Activated CD4-positive, alpha-beta T cell treated with anti-CD3 and anti-CD28 coated beads, Interleukin-2, amount 10 ng/mL, durations not matched to agents 24 days and 14 days (primary cell): ENCODE measurements at places on chromosomes 6 and 20. TPM values are rescaled to one million over a fixed set of nuclear protein-coding genes. Genes with fewer than 3 reads are reported as not detected.

The GHRH gene
- total RNA-seq = not detected in 2 replicates

The SLC4A11 gene
- total RNA-seq = 1.9 and 2.4 TPM in 2 replicates

The CASS4 gene
- total RNA-seq = 2.8 and 3.1 TPM in 2 replicates

The CABLES2 gene
- total RNA-seq = 13.1 and 13.5 TPM in 2 replicates

The HRH3 gene
- total RNA-seq = not detected in 2 replicates

The TMC2 gene
- not detected in 2 replicates for total RNA-seq

The CDH4 gene
- not detected in 2 replicates for total RNA-seq

The MAP3K7 gene
- 31.8 TPM in 2 replicates for total RNA-seq

The UBE2J1 gene
- 31.6 and 33.5 TPM in 2 replicates for total RNA-seq

The SPAG4 gene
- total RNA-seq = 3.5 and 5.2 TPM in 2 replicates

The RHAG gene
- not detected in 2 replicates for total RNA-seq

The KHDC1L gene
- total RNA-seq = not detected in 2 replicates

The MEP1A gene
- not detected in 2 replicates for total RNA-seq

The EDN3 gene
- not detected in 2 replicates for total RNA-seq

The KCNQ2 gene
- total RNA-seq = 0.26 TPM in 1 of 2 replicates, not detected in the other

The PNLDC1 gene
- 0.40 and 0.97 TPM in 2 replicates for total RNA-seq

GRCh38 chr6:15804164-15805154 is 141.6 kb upstream of the DTNBP1 start:
- no peaks in the 10 kb centered on the region for H3K4me1 ChIP-seq
- H3K27me3 ChIP-seq = peaks cover 3% of the 10 kb centered on the region
- no peak overlapping the region for H3K4me3 ChIP-seq
- H3K36me3 ChIP-seq = no peaks in the 10 kb centered on the region

- peaks cover 9% of the 10 kb centered on the region for H3K27me3 ChIP-seq
- H3K36me3 ChIP-seq = no peaks in the 10 kb centered on the region
- no peak overlapping the region for H3K4me3 ChIP-seq
Measured at GRCh38 chr6:35448191-35448590, 3.9 kb upstream of the FANCE start.

GRCh38 chr6:14320332-14320731 is 202.8 kb downstream of the CD83 start:
- no peak overlapping the region for H3K4me3 ChIP-seq
- H3K27ac ChIP-seq = no peak overlapping the region
- DNase-seq = no peak

GRCh38 chr6:161104966-161105365 is 113.4 kb downstream of the MAP3K4 start:
- peaks cover 8% of the 10 kb centered on the region for H3K4me1 ChIP-seq
- no peak for DNase-seq
- no peaks in the 10 kb centered on the region for H3K27me3 ChIP-seq

GRCh38 chr6:49513153-49513989 is 13.6 kb downstream of the GLYATL3 start:
- no peak overlapping the region for H3K4me3 ChIP-seq
- H3K4me1 ChIP-seq = no peaks in the 10 kb centered on the region
- peaks cover 21% of the 10 kb centered on the region for H3K27me3 ChIP-seq
- no peak for DNase-seq
- H3K36me3 ChIP-seq = no peaks in the 10 kb centered on the region
- H3K27ac ChIP-seq = no peak overlapping the region

DNA sequence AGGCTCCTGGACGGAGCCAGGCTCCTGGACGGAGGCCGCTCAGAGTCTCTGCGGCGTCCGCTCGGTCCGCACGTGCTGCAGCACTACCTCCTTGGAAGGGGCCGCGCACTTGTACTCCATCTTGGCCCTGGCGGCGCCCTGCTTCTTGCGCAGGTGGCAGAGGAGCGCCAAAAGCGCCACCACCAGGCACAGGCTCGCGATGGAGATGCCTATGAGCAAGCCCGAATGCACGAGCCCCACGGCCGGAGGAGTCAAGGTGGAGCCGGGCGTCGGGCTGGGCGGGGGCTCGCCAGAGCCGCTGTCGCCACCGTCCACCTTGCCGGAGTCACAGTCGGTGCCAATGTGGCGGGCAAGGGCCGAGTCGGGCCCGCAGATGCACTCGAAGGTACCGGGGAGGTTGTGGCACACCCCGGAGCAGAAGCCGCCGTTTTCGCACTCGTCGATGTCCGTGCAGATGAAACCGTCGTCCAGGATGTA is 1.7 kb downstream of the THBD start:
- no peaks in the 10 kb centered on the region for H3K36me3 ChIP-seq
- no peak overlapping the region for H3K4me3 ChIP-seq
- H3K4me1 ChIP-seq = peaks cover 4% of the 10 kb centered on the region
- H3K27ac ChIP-seq = no peak overlapping the region

GRCh38 chr6:87832025-87832825 is 130.2 kb upstream of the AKIRIN2 start:
- no peaks in the 10 kb centered on the region for H3K36me3 ChIP-seq
- peaks cover 9% of the 10 kb centered on the region for H3K4me1 ChIP-seq
- H3K27me3 ChIP-seq = peaks cover 2% of the 10 kb centered on the region
- DNase-seq = peak; percentile 61
- peak overlapping the region; percentile 86 for H3K4me3 ChIP-seq
- peak overlapping the region; percentile 62 for H3K27ac ChIP-seq

- no peaks in the 10 kb centered on the region for H3K4me1 ChIP-seq
- H3K27ac ChIP-seq = no peak overlapping the region
- H3K4me3 ChIP-seq = no peak overlapping the region
- no peak for DNase-seq
- H3K36me3 ChIP-seq = no peaks in the 10 kb centered on the region
- H3K27me3 ChIP-seq = no peaks in the 10 kb centered on the region
Measured at GRCh38 chr6:48670546-48670945, 559.5 kb upstream of the PTCHD4 start.

DNA sequence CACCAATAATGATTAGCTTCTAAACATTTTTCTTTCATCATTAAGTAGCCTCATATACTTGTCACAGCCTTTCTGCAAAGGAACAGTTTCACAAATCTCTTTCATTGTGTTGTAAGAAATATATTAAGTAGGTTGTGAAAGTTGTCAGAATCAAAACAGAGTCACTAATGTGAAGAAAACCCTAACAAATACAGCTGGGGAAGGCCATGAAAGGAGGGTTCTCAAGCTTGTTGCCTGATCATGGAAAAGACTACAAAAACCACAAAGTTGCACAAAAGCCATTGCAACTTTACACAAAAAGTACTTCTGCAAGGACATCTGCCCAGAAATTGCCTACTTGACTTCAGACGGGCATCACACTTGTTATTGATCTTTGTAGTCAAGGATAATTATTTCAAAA is 216.1 kb downstream of the ALDH8A1 start:
- H3K36me3 ChIP-seq = no peaks in the 10 kb centered on the region
- H3K4me3 ChIP-seq = no peak overlapping the region
- peaks cover 11% of the 10 kb centered on the region for H3K27me3 ChIP-seq
- no peak for DNase-seq

DNA sequence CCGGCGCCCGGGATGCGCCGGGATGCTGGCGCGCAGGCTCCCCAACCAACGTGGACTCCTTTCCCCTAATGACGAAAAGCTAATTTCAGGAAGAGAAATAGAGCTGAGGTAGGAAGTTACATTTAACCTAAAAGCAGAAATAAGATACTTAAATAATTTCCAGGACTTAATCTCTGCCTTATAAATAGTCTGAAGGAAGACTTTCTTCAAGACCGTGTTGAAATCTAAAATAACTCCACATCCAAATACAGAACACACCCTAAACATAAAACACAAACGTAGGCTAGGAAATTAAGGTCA is 1.3 kb downstream of the ASF1A start:
- H3K4me3 ChIP-seq = peak overlapping the region; percentile 90
- H3K27ac ChIP-seq = peak overlapping the region; percentile 92
- DNase-seq = no peak
- H3K27me3 ChIP-seq = no peaks in the 10 kb centered on the region
- peaks cover 29% of the 10 kb centered on the region for H3K36me3 ChIP-seq
- H3K4me1 ChIP-seq = peaks cover 53% of the 10 kb centered on the region

DNA sequence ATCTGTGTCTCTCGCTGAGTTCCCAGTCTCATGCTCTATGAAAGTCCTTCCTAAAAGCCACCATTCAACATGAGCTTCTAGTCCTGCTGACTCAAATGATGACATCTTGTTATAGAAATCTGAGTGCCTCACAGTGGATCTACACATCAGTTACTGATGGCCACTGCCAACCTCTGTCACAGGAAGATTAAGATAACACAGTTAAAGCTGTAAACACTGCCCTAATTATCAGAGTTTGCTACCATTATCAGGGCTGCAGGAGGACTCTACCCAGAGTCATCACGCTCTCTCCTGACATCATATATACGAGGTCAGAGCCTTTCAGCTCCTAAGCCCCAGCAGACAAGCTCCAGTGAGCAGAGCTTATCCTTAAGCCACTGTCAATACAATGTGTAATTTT is 63.2 kb downstream of the HIVEP2 start:
- H3K27me3 ChIP-seq = no peaks in the 10 kb centered on the region
- peak; percentile 48 for DNase-seq
- no peak overlapping the region for H3K27ac ChIP-seq
- peaks cover 57% of the 10 kb centered on the region for H3K4me1 ChIP-seq

GRCh38 chr6:47490676-47491075 is 13.1 kb downstream of the CD2AP start:
- no peak overlapping the region for H3K4me3 ChIP-seq
- no peak for DNase-seq
- peaks cover 9% of the 10 kb centered on the region for H3K4me1 ChIP-seq
- H3K27ac ChIP-seq = no peak overlapping the region
- H3K27me3 ChIP-seq = no peaks in the 10 kb centered on the region

GRCh38 chr6:73901986-73902385 is 206.0 kb downstream of the CD109 start:
- H3K4me3 ChIP-seq = no peak overlapping the region
- H3K4me1 ChIP-seq = no peaks in the 10 kb centered on the region
- no peaks in the 10 kb centered on the region for H3K36me3 ChIP-seq
- H3K27me3 ChIP-seq = no peaks in the 10 kb centered on the region
- DNase-seq = no peak
- no peak overlapping the region for H3K27ac ChIP-seq

GRCh38 chr6:16712931-16713484 is 48.3 kb downstream of the ATXN1 start:
- DNase-seq = no peak
- no peaks in the 10 kb centered on the region for H3K27me3 ChIP-seq
- peaks cover 43% of the 10 kb centered on the region for H3K4me1 ChIP-seq
- peak overlapping the region; percentile 82 for H3K4me3 ChIP-seq

DNA sequence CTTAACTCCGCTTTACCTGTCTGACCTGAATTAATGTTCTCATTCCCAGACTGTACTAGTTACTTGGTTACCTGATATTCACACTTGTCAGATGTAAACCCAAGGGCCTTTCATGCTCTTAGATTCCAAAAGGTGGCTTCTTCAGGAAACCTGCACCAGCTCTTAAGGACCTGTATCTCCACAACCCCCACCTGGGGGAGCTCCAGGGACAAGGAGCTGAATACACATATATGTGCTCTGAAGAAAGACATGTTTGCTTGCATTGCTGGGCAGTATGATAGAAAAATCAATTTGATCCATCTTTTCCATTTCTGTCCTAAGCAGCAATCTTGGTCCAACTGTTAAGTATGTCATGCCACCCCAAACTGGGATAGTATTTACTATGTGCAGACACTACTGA is 64.8 kb upstream of the POU3F2 start:
- peak; percentile 59 for DNase-seq
- H3K36me3 ChIP-seq = no peaks in the 10 kb centered on the region
- no peaks in the 10 kb centered on the region for H3K4me1 ChIP-seq
- H3K27me3 ChIP-seq = peaks cover 8% of the 10 kb centered on the region
- no peak overlapping the region for H3K4me3 ChIP-seq
- no peak overlapping the region for H3K27ac ChIP-seq

GRCh38 chr6:2917065-2917464 is 14.0 kb upstream of the SERPINB9 start:
- no peak for DNase-seq
- peaks cover 16% of the 10 kb centered on the region for H3K4me1 ChIP-seq
- H3K36me3 ChIP-seq = peaks cover 3% of the 10 kb centered on the region
- H3K4me3 ChIP-seq = no peak overlapping the region
- no peak overlapping the region for H3K27ac ChIP-seq
- H3K27me3 ChIP-seq = peaks cover 7% of the 10 kb centered on the region

GRCh38 chr6:68638230-68638900 is 3.3 kb downstream of the ADGRB3 start:
- H3K4me3 ChIP-seq = no peak overlapping the region
- peak; percentile 64 for DNase-seq
- no peak overlapping the region for H3K27ac ChIP-seq
- no peaks in the 10 kb centered on the region for H3K36me3 ChIP-seq
- peaks cover 15% of the 10 kb centered on the region for H3K4me1 ChIP-seq

GRCh38 chr6:117329926-117330325 is 64.6 kb downstream of the VGLL2 start:
- H3K4me1 ChIP-seq = no peaks in the 10 kb centered on the region
- no peak overlapping the region for H3K4me3 ChIP-seq
- H3K27ac ChIP-seq = no peak overlapping the region

DNA sequence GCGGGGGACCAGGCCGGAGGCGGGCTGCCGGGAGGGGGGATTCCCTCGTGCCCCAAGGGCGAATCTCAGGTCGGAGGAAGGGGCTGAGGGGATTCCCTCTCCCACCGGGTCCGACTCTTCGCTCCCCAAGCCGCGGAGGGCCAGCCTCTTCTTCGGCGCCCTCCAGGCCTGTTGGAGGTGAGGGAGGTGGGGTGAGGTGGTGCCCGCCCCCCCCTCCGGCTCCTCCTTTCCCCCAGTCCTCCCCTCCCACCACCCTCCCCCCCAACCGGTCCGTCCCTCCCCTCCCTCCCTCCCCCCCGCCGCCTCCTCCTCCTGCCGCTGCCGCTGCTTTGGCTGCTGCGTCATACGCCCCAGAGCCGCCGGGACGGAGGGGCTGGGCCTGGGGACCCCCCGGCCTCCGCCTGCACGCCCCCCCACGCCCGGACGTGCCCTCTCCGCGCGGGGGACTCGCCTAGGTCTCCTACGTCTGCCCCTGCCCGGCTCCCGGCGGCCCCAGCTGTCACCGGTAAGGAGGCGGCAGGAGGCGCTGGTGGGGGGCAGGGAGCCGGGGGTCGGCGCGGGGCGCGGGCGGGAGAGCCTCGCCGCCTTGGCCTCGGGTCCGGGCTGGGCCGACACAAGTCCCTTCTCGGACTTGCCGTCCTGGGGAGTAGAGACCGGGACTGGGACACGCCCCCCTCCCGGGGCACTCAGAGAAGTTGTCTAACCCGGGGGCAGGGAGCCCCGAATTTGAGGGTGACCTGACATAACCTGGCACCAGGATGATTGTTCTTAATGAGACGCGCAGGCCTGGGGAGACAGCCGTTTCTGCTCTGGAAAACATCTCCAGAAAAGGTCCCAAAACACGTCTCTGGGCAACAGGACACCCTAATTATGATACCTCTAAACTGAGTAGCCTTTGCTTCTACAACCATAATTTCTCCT is at the start of gene PHF1:
Gene PHF1 (plus strand): TSS at position 304 of the 921 bp plus-strand sequence. CDS start 1,250 bp downstream, outside the sequence.
- peaks cover 44% of the 10 kb centered on the region for H3K36me3 ChIP-seq
- peak within 1 kb of the TSS; percentile 92 for H3K4me3 ChIP-seq
- H3K27ac ChIP-seq = peak within 1 kb of the TSS; percentile 91
